ENCODE measurements at places on chromosomes 5 and 9.

GRCh38 chr9:116058421-116058820, 95.2 kb upstream of the PAPPA start:
- DNase-seq = no peak

GRCh38 chr5:149217803-149218155, 53.9 kb upstream of the AFAP1L1 start:
- no peak for DNase-seq

GRCh38 chr9:75169623-75170022, 81.3 kb downstream of the OSTF1 start:
- no peak for DNase-seq

DNA sequence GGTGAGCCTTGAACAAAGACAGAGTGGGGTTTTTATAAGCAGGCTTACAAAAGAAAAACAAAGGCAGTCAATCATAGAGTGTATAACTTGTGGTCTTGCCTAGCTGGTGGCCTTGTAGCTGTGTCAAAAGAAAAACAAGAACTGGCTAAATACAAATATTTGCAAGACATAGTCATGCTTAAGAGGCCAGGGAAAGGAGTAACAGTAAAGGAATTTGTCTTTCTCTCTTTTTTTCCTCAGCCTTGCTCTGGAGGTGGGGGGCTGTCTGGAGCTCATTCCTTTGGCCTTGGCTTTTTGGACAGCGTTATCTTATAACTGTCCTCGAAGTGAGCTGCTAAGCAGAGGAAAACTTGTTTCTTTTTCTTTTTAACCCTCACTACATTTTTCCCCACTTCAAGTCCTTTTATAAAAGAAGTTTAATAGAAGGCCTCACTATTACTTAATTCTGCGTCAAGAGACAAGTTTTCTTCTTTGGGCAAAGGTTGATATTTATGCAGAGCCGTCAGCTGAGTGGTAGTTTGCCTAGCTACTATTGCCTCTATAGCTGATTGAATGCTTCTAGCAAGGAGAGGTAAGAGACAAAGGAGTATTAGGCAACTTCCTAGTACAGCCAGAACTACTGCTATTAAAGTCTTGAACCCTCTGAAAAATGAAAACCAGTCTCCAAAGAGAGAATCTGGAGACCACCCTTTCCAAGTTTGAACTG, 14.3 kb downstream of the CEL start:
- no peak for DNase-seq

DNA sequence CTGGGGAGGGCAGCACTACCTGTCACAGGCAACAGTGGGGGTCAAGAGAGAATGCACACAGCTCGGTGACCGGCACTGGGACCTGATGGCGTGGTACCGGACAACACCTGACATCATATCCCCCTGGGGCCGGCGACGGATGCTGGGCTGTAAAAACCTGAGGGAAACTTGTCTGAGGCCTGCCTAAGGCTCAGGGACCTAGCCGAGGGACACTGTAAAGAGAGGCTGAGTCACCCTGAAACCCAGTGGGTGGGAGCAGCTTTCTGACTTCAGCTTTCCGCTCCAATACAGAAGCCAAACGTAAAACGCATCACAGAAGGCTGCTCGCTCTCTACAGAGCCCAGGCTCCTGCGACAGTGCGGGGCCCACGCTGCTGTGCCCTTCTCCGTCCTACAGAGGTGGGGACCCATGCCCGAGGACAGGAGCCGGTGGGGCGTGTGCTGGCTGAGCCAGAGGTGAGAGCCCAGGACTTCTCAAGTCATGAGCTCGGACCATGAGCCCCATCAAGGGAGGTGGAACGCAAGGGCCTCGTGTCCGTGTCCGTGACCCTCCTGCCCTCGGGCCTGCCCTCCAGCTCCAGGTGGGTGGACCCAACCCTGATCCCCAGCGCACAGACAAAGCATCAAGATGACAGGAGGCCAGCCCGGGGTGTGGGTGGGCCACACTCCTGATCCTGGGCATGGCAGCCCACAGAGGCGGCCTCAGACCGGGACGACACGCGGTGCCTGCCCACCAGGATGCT, 5.3 kb downstream of the RALGDS start:
- DNase-seq = no peak

- no peak for DNase-seq
These were observed 21.3 kb downstream of the HTR4 start for GRCh38 chr5:148633067-148633377.

DNA sequence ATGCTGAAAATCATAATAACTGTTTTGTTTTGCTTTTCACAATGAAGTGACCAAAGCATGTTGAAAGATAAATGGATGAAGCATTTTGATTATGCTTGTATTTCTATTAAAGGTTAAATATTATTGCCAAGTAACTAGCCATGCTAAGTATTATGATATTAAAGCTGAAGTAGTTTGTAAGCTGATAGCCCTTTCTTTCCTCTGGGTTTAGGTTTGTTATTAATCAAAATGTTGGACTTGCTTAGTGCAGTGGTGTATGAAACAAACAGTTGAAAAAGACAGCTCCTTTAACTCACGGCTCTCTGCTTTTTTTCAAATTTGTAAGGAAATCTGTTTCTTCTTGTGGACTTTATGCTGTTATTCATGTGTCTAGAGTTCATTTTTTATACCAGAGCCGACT, 246.0 kb downstream of the CWC27 start:
- no peak for DNase-seq

DNA sequence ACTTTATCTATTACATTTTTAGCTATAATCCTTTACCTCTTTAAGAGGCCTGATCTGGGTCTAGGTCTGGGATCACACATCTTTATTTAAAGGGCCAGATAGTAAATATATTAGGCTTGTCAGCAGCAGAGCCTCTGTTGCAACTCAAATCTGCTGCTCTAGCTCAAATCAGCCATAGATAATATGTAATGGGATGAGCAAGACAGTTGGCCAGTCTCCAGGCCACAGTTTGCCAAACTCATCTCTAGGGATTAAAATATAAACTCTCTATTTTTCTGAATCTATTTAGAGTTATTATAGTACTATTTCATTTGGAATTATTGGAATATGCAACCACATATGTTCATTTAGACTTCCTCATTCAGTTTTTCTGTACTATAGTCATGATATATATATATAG, 115.9 kb upstream of the MINAR2 start:
- DNase-seq = no peak

GRCh38 chr5:149323210-149323609, 22.1 kb upstream of the GRPEL2 start:
- DNase-seq = no peak

DNA sequence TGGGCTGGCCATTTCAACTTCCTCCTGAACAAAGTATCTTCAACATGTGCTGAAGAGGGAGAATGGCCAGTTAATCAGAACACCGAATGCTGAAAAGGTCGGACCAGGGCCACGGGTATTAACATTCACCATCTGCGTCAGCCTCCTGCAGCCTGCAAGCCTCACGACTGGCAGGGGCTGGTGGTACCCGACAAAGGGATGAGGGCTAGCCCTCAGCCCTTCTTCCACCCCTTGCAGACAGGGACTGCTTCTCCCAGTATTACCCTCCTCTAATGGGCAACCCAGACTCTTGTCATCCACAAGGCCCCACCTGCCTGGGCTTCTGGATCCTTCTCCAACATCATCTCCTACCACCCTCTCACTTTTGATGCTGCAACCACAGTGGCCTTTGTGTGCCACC, 246.6 kb downstream of the FSTL4 start:
- no peak for DNase-seq

Data from activated naive CD8-positive, alpha-beta T cell treated with anti-CD3 and anti-CD28 coated beads, Interleukin-2, amount 10 ng/mL, durations not matched to agents 7 days and 5 days (primary cell).